ENCODE measurements at places on chromosomes 1 and 21.

DNA sequence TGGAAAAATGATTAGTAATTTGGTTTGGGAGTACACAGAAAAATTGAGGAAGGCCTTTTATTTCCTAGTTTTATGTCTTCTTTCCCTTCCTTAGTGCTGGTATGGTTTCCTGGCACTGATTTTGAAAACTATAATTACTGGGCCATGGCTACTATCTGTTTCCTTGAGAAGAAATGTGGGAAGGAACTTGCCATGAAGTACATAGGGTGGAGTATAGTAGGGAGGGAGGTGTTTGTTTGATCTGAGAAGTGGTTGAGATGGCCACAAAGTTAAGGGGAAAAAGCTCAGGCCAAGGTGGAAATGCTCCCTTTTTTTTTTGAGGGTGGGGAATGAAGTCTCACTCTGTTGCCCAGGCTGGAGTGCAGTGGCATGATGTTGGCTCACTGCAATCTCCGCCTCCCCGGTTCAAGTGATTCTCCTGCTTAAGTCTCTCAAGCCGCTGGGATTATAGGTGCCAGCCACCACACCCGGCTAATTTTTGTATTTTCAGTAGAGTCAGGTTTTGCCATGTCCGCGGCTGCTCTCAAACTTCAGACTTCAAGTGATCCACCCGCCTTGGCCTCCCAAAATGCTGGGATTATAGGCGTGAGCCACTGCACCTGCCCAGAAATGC is 11.3 kb downstream of the HJV start:
- DNase-seq = no peak

GRCh38 chr21:25977068-25977611 is 193.4 kb downstream of the APP start:
- no peak for DNase-seq

- DNase-seq = no peak
Observed at GRCh38 chr1:111269825-111270406, 20.7 kb upstream of the CHIA start.

- no peak for DNase-seq
Observed at GRCh38 chr1:83970114-83970513, 28.8 kb downstream of the TTLL7 start.

- no peak for DNase-seq
Observed at GRCh38 chr1:59596956-59597355, 217.8 kb upstream of the HOOK1 start.

DNA sequence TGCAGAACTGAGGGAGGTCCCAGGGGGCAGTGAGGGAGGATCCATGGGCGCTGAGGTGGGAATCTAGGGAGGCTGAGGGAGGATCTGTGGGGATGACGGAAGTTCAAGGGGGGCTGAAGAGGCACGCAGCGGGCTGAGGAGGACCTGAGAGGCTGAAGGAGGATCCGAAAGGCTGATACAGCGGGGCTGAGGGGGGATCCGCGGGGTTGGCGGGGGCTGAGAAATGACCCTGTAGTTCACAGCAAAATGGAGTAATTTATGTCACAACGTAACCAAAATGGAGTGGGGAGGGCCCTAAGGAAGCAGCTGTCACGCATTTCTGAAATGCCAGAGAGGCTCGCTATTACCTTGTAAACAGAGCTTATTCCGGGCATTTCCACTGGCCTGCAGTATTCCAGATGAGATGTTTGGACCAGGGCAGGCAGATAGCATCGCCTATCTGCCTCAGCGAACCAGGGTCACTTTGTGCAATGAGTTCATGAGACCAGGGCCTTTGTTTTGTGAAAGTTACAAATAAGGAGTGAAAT is 926 bp upstream of the MRPL55 start:
- DNase-seq = no peak

DNA sequence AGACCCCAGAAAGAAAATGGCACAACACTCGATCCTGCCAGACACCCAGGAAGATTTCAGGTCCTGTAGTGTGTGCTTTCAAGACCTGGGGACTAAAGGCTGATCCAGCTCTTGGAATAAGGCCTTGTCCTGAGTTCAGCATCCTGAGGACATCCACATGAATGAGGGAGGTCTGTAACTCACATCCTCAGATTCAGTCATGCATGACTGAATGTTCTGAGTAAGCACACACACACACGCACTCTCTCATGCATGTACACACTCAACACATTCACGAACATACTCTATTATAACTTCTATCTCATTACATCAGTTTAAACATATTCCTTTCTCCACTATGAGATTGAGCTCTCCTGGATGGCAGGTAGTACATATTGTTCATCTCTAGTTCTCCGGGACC is 273.4 kb upstream of the BEND5 start:
- DNase-seq = no peak

DNA sequence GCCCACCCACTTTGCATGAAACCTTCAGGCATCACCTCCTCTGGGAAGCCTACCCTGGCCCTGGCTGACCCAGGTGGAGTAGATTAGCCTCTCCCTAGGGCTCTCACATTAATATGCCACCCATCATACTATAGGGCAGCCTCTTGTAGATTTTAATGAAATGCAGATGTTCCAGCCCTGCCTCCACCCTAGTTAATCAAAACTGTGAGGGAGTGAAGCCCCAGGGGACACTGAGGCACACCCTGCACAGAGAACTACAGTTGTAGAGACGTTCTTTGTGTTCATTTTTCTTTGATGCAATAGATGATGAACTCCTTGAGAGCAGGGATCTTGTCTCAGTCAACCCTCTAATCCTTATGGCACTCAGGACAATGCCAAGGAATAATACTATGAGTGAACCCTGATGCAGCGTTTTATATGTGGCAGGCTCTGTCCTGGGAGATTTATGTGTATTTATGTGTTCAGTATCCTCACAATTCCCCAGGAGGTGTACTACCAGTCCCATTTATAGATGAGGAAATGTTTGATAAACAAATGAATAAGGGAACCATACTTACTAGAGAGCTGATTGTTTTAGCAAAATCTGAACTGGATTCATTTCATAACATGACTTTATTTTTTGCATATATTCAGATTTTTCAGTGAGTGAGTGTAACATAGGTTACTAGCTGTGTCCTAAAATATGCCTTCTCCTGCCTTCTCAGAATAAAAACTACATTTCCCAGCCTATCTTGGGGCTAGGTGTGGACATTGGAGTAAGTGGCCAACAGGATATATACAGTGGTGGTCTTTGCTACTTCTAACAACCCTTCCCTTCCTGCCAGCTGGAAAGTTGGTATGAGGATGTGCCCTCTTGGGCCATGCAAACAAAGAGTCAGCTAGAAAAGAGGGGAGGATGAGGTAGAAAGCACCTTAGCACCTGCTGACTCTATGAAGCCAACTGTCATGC is 23.5 kb upstream of the PRELP start:
- no peak for DNase-seq

DNA sequence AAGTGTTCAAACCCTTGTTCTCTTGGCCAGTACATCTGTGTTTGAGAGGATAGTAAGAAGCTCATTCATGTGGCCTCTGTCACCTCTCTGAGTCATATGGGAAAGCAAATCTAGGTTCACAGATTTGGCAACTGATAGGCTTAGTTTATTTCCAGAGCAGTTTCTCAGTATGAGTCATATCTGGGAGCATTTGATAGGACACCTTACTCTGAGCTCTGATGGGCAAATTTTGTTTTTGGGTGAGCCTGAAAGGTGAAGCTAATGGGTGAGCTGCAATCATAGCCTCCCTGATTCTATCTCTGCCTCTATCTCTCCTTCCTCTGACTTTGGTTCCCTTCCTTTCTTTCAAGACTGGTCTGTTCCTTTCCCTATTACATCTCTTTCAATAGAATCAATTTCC is 134.4 kb downstream of the S1PR1 start:
- no peak for DNase-seq

GRCh38 chr1:12473596-12474362 is 144.2 kb downstream of the DHRS3 start:
- no peak for DNase-seq

Measured in stimulated activated CD4-positive, alpha-beta T cell treated with anti-CD3 and anti-CD28 coated beads, Interleukin-4, amount 100 ng/mL, for 48 hours (primary cell).